ENCODE measurements at places on chromosomes 12 and 14.

- DNase-seq: no peak
These were observed 21.0 kb downstream of the ALX1 start for GRCh38 chr12:85301051-85301450.

DNA sequence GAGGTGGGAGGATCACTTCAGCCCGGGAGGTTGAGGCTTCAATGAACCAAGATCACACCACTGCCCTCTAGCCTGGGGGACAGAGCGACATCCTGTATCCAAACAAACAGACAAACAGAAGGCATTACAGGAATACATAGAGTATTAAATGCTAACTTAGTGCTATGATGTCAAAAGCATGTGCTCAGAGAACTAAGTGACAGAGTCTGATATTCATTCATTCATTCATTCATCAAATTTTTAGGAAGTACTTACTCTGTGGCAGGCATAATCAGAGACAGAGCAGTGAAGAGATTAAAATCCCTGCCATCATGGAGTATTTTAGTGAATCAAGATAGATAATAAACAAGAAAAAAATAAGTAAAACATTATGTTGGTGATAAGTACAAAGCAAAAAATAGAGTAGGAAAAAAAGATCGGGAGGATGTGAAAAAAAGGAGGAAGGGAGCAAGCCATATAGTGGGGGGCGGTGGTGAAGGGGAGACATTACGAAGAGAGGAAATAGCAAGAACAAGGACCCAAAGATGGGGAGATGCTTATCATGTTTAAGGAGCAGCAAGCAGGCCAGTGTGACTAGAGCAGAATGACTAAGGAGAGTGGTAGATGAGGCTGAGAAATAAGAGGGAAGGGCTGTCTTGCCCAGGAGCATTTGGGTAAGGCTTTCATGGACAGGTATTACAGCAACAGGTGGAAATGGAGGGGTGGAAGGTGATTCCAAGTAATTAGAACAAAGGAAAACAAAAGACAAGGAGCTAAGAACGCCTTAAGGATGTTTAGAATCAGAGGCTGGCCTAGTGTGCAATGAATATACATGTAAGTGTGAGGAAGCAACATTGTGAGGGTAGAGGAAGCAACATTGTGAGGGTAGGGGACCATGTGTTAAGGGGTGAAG, 2.8 kb downstream of the MAP4K5 start:
- peak; percentile 28 for DNase-seq

- DNase-seq: peak; percentile 70
These were observed 120.2 kb upstream of the RFLNA start for GRCh38 chr12:124174451-124175348.

- DNase-seq: no peak
These were observed 55.5 kb downstream of the DYRK2 start for GRCh38 chr12:67704071-67704470.

DNA sequence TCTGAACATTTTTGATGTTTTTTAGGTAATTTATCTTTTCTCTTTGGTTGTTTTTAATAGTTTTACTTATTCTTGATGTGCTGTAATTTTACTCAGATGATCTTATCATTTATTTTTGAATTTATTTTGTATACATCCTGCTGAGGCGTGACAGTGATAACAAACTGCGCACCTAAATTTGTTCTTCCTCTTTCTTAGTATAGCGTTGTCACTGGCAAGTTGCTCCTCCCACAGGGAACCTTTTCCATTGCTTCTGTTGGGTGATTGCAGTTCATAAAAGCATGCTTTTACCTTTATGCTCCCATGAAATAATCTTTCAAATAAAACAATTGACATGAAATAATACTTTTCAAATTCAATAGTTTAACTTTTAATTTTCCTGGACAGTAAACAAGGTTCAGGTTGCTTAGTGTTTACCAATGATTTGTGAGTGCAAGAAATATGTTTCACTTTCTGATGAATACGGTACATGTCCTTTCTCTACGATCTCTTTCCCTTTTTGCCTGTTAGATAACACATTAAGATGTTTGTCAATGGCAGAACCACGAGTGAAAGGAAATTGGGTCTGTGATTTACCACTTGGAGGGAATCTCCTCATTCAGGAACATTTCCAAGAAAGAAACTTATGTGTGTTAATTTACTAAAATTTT, 223.3 kb downstream of the CCDC91 start:
- DNase-seq: no peak

GRCh38 chr14:22885975-22886374, 3.0 kb downstream of the REM2 start:
- DNase-seq: no peak

- no peak for DNase-seq
These were observed 52.8 kb upstream of the STXBP6 start for GRCh38 chr14:25102788-25103187.

DNA sequence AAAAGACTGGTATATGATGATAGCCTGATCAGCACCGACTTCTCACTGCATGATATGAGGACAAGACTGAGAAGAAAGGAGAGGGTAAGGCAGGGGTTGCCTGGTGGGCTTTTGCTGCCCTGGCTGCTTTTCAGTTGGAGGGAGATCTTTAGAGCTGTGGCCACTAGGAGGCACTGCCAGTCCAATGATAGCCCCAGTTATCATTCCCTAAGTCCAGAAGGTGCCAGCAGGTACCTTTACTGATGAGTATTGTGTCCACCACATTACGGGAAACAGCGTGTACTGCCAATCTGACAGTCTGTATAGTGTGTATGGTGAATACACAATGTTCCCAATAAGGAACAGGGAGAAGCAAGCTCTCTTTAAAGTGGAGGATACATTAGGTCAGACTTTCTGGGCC, 55.8 kb upstream of the CCDC175 start:
- DNase-seq: peak; percentile 67

GRCh38 chr12:53579545-53579955, 46.6 kb downstream of the ATF7 start:
- no peak for DNase-seq

DNA sequence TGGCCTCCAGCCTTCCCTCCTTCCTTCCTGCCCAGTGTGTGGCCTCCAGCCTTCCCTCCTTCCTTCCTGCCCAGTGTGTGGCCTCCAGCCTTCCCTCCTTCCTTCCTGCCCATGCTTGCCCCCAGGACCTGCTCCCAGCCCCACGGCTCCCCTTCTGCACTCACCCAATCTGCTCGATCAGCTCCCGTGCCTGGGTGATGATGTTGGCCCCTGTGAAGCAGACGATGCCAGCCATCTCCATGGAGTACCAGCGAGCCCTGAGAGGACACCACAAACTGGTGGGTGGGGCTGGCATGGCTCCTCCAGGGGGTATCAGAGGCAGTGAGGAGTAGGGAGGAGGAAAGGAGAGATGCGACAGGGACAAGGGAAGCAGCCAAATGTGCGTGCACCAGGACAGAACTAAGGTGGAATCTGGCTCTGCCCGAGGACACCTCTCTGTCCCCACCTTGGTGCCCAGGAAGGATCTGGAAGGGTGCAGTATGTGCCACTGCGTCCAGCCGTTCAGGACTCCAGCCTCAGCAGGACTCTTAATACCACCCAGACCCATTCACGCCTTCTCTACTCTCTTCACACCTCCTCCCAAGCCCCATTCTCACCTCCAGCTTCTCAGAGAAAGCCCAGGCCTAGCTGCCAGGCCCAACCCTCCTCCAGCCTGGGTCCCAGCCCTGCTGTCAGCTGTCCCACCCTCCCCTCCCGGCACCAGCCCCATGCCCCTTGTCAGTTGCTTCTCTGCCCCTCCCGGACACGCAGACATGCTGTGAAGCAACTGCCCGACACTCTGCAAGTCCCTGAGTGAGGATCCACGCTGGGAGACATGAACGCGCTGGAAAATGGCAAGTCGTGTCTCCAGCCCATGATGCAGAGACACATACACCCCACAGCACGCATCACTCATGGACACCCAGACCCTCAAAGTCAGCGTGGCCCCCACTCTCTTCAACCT, 22.7 kb downstream of the POLE start:
- DNase-seq: no peak

- DNase-seq: no peak
These were observed 9.6 kb downstream of the GSG1 start for GRCh38 chr12:13093848-13094220.

DNA sequence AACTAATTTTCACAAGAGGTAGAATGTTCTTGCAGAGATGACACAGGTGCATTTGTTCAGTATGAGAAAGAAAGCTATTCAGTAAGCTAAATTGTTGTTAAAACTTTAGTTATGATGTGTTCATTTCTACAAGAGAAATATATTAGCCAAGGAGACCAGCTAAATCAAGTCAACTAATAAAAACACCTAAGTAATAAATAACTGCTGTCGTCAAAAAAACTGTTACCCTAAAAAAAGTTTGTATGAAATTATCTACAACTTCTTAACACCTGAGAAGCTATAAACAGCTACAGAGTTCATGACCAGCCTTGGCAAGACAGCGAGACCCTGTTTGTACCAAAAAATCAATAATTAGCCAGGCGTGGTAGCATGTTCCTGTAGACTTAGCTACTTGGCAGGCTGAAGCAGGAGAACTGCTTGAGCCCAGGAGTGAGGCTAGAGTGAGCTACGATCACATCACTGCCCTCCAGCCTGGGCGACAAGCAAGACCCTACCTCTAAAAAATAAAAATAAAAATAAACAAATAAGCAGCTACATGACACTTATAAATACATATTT, 67.6 kb upstream of the AP4S1 start:
- DNase-seq: no peak

DNA sequence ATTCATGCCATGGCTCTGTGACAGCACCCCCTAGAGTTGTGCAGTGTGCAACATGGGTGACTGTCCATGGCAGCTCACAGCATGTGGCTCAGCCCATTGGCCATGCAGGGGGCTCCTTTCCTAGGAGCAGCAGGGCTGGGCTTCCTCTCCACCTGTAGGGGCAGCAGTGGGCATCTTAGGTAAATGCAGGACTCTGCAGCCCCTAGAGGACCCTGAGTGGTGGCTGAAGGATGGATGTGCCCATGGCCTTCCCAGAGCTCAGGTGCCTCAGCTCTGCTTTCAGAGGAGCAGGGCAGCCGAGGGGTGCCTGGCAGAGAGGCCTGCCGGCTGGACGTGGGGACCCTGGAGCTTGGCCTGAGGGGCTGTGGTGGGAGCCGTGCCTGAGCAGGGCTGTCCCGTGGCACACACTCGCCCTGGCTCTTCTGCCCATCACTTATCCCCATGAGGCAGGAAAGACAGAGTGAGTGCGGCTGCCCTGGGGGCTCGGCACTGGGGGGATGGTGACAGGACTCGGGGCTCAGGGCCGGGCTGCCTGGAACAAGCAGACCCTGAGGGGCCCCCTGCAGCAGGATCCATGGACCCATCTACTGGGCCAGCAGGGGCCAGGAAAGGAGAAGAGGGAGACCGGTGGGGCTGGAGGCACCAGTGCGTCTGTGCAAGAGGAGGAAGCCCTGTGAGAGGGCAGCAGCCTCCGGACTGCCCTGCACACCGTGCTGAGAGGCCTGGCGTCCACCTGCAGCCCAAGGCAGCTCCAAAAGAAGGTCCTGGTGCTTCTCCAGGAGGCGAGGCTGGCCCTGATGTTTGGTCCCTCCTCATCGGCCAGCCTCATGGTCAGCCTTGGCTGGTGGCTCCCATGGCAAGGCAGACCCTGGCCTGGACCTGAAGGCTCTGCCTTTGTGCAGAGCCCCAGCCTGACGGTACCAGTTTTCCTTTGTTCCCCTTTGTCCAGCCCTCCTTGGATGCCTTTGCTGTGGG, 7.6 kb downstream of the ADSS1 start:
- DNase-seq: no peak

DNA sequence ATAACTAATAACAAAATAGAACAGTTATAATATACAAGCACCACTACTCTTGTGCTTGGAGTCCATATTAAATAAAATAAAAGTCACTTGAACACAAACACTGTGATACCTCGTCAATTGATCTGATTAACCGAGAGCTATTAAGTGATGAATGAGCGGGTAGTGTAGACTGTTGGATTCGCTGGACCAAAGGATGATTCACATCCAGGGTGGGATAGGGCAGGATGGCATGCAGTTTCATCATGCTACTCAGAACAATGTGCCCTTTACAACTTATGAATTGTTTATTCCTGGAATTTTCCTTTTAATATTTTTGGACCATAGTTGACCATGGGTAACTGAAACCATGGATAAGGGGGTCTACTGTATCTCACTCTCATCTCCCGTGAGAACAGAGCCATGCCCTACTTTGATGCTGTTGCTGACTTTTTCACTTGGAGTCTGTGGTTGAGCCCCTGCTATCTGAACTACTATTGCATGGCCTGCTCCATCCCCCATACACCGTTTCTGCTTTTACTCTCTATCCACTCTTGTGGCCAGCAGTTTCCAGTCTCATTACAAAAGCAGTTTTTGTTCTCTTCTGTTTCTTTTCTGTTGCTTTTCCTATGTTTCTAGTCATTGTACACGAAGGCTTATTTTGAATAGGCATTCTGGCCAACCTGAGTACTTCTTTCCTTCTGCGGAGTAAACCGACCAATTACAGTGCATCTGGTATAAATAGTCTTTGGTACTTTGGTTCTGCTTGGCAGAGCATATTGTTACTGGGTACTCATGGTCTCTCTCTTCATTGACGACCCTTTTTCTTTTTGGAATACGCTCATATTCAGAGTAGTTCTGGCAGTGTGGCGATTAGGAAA, 12.2 kb downstream of the TMTC2 start:
- DNase-seq: no peak

DNA sequence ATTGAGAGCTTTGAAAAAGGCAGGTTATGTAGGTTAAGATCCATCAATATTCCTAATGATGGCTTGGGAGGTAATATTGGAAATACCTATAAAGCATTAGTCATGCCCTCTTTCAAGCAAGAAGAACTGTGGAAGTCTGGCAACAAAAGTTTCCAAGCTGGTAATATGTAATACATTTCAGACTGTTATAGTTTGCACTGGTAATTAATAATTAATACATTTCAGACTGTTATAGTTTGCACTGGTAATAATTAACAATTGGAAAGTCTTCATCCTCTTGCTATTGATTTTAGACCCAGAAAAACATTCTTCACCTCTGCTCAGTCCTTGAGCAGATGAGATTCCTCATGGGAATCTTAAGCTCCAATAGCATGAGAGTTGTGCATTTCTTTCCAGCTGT, 29.0 kb upstream of the WDR89 start:
- DNase-seq: no peak

DNA sequence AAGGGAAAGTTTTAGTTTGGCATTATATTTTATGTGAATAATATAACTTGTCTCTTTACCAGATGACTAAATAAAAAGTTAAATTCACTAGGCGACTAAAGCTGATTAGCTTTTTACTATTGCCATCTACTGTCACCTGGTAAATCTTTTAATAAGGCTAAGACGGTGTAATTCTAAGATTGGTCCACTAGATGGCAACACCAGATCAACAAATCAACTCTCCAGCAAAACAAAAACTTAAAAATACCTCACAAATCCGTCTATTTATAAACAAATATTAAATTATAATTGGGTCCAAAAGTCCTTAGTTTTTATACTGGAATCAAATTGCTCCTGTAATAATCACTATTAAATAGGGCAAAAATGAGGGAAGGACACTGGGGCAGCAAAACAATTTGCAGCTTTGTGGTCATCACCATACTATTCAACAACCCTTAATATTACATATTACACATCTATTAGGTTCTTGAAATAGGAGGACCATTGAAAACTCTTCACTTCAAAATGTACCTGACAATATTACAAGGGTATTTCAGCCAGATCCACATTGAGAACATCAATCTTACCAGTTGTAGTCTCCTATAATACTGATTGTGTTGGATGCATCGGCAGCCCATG, 47.9 kb downstream of the GALC start:
- peak; percentile 87 for DNase-seq

Measured in choroid plexus epithelial cell (primary cell).